Suppressor macrophage treated with lipopolysaccharide for 4 hours (primary cell): ENCODE measurements at places on chromosomes 12 and 14.

DNA sequence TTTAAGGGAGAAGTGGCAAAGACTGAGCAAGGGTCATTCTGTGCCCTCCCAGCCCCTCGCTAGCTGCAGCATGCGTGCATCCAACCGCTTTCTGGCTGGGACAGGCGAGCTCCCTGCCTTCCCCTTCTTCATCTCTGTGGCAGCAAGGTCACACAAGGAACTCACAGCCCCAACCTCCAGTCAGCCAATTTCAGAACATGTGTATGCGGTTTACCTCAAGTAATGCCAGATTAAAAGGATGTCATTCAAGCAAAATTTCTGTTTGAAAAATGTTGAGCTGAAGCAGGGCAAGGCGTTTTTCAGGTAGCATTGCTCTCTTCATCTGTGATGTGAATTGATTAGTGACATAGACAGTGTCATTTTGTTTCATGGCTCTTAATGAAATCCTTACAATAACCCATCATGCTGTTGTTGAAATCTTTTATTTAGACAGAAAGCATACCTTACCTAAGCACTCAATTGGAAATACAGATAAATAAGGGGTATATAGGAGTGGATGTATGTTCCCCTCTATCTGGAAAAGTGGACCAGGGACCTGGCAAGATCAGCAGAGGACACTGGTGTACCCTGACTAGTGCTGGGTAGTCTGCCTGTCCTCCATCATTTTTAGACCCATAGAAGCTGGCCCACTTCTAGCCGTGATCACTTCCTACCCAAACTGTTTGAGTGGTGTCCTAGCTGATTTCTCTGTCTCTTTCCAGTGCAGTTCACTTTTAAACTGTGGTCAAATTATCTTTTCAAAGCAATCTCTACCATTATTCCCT lies 82.8 kb upstream of the NEDD1 start:
- DNase-seq = no peak

- no peak for DNase-seq
Measured at GRCh38 chr14:100634026-100634425, 46.8 kb upstream of the BEGAIN start.

DNA sequence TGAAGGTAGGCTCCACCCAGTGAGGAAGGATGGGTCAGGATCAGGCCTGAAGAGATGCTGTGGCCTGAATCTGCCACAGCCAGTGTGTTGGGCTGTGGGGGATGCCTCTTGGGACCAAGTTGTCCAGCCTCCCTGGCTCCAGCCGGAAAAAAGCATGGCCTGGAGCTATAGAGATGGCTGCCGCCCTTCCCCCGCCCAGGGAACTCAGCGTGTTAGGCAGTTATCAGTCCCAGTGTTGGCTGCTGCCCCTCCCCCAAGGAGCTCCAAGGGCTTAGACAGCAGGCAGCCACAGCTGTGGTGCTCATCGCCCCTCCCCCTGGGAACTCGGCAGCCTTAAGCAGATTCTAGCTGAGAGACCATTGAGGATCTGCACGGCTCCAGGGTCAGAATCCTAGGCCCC lies 158.0 kb downstream of the CAPZA3 start:
- no peak for DNase-seq

- peak; percentile 53 for DNase-seq
Measured at GRCh38 chr12:42135259-42135814, 9.3 kb downstream of the GXYLT1 start.

DNA sequence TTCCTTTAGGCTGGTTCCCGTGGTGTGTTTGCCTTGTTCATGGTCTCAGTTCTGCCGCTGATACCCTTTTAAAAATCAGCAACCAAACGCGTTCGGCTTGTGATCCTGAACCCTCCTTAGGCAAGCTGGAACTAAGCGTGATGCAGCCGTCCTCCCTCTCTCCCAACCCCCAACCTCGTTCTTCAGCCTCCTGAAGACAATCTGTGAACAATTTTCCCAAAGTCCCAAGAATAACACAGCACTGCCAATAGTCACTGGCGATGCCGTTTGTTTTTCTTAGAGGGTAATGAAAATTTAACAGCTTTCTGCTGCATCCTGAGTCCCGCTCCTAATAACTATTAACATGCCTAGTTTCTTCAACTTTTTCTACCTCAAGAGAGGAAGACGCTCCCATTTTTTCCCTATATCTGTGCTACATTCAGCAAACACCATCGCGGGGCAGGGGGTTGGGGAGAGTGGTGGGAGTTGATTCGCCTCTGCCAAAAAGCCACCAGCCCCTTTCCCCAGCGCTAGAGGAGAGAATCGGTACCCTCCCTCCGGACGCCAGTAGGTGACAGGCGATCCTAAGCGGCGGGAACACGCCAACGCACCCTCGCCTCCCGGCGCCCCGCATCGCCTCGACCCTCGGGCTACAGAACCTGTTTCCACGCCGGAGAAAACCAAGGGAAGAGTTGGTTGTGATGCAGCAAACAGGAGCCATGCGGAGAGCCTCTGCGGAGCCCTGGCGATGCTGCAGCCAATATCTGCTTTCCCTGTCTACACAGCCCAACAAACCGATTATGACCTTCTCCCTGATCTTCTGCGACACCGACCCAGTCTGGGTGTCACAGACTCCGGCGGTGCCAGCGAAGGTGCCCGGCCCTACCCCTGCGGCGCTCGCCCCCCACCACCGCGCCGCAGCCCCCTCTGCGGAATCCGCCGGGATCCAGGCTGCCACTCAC lies 752 bp downstream of the PRICKLE1 start:
- DNase-seq = peak; percentile 24

DNA sequence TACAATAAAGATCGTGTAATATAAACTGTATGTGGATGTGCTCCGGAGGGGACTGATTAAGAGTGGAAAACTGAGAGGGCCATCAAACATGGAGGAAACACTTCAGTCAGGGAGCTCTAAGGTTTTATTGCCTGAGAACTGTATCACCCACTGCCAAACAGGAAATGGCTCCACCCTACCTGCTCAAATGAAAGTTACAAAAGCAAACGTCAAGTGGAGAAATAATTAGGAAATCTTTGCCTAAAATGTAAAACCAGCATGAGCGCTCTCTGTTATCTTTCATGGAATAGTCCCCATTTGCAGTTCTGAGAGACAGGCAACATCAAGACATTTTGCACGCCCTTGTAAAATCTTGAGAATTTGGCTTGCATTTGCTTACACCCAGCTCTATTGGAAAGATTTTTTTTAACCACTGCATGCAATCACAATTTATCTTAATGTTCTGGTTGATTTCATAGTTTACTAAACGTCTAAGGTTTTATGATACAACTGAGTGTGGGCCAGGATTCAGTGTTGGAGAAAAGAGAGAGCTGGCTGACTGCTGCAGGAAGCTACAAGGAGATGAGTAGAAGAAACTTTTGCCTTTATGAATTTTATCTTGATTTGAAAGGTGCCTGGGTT lies 344.0 kb upstream of the PRICKLE1 start:
- no peak for DNase-seq

- DNase-seq = peak; percentile 68
Measured at GRCh38 chr12:108635201-108635996, 1.7 kb upstream of the SELPLG start.

DNA sequence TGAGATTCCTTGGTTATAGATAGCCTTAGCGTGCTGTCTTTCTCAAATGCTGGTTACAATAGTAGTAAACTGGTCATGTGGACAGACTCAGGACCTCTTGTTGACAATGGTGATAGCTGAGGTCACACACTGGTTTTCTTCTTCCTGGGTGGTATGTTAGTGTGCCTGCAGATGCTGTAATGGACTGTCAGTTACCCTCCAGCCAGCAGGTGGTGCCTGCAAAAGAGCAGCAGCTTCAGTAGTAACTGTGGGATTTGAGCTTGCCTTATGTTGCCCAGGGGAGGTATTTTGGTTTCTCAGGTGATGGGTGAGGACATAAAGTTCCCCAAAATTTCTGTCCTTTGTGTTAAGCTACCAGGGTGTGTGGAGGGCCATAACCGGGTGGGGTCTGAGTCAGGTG lies 33.7 kb upstream of the SCAF11 start:
- no peak for DNase-seq

DNA sequence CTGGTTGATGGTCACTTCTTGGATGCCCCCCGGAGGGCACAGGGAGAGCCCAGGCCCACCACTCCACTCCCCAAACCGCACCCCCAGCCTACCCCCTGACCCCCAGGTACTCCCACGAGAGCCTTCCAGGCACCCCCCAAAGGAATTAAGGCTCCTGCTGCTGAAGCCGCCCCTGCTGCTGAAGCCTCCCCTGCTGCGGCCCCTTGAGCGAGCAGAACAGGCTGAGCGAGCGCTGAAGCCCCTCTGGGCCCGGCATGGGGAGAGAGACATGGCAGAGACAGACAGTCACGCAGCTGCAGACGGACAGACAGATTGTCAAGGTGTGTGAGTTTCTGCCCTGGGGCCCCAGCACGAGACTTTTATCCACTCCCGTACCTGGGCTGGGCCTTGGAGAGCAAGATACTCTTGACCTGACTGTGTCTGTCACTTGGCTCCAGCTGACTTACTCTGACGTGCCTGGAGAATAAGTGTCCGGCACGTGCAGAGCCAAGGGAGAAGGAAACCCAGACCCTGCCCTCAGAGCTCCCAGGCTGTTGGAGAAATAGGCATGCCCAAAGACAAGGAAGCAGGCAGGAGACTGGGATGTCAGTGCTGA lies at the start of gene KRT78:
Gene KRT78 (minus strand): TSS at position 334 of the 595 bp plus-strand sequence. CDS start 64 bp downstream, at position 270.
- DNase-seq = no peak

DNA sequence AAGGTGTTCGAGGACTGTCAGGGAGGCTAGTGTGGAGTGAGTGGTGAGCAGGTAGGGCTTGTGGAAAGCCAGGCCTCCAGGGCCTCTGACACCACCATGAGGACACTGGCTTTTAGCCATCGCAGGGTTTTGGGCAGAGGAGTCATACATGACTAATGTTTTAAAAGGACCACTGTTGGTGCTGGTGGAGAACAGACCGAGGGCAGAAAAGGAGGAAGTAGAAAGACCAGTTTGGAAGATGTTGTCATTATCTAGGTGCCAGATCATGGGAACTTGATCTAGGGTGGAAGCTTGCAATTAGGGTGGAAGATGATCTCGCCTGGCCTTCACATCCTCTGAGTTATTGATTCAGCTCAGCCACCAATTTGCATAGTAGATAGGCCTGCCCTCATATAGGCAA lies 144.2 kb downstream of the C12orf75 start:
- peak; percentile 2 for DNase-seq

GRCh38 chr12:45439039-45439438 lies 223.1 kb downstream of the ANO6 start:
- DNase-seq = peak; percentile 44

- DNase-seq = peak; percentile 73
Measured at GRCh38 chr12:22684140-22685118, 59.5 kb downstream of the ETNK1 start.

GRCh38 chr12:94980577-94980976 lies 22.9 kb downstream of the NDUFA12 start:
- DNase-seq = no peak

- no peak for DNase-seq
Measured at GRCh38 chr14:89017417-89017816, 193.0 kb downstream of the TTC8 start.

- peak; percentile 74 for DNase-seq
Measured at GRCh38 chr14:103123634-103124500, 606 bp downstream of the TNFAIP2 start.

- no peak for DNase-seq
Measured at GRCh38 chr14:32669391-32669790, 269.3 kb upstream of the NPAS3 start.

DNA sequence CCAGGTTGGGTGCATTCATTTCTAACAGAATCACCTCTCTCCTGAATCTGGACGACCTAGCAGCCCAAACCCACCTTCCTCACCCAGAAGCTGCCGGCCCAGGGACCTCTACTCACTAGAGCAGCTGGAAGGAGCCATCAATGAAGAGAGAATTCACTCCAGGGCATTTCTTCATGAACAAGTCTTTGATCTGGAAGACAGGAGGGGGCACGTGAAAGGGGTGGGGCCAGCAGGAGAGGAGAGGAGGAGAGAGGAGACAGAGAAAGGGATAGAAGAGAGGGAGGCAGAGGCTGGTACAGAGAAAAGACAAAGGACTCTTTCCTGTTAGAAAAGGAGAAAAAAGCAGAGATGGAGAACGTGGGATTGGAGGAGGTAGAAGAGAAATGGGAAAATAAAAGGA lies 39.8 kb downstream of the TRPV4 start:
- no peak for DNase-seq

GRCh38 chr12:14952299-14952921 lies 9.0 kb downstream of the ARHGDIB start:
- peak; percentile 71 for DNase-seq

DNA sequence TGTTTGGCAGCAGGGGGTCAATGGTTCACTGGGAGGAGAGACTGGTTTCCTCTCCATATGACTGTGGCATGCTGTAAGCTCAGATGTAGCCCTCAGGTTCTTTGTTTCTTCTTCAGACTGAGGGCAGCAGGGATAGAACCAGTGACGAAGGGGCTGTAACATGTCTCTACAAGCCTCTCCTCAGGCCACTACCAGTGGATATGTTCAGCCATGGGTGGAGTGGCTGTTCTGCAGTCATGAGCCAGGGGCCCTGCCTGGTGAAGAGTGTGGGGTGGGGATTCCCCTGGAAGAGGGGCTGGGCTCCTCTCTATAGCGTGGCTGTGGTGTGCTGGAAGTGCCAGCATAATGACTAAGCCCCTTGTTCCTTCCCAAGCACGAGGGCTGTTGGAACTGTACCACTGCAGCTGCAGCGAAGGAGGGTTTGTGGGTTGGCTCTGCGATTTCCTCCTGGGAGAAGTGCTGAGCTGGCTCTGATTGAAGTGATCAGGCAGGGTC lies 55.8 kb downstream of the CMAS start:
- DNase-seq = peak; percentile 79

DNA sequence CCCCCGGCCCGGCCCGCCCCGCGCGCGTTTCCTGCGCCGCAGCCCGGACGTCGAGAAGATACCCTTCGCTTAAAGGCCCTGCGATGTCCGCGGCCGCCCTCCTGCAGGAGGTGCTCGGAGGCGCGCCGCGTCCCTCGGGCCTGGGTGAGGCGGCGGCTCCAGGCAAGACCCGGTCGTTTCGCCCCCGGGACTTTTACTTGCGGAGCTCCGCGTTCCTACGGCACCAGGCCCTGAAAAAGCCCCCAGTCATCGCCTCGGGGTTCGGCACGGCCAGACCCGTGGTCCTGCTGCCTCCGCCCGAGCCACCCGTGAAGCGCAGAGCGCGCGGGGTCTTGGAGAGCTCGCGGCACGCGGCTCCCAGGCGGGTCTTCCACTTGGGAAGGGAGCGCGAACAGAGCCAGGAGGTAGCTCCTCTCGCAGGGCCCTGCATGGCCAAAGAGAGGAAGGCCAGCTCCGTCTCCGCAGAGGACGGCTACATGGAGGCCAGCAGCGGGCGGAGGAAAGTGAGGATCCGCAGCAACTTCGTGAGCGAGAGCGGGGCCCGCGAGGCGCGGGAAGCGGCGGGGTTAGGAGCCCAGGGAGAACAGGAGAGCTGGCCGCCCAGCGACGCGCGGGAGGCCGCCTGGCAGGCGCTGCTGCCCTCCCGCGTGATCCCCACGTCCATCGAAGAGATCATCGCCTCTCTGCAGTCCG lies 26.9 kb downstream of the TTC6 start:
- no peak for DNase-seq

DNA sequence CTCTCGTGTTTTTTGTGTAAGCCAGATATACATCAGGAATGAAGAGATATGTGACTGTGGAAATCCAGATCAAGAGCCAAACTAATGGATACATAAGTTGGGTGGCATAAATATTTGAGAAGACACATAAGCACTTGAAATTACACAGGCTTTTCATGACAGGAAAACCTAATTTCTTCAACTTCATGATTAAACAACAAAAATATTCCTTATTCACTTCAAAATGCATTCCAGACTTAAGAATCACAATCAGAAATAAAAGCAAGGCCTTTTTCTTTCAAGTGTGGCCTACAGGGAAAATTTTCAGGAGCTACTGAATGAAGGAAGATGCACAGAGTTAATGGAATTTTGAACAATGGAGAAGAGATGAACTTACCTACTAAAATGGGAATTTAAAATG lies 515.6 kb downstream of the FOXG1 start:
- DNase-seq = no peak

- no peak for DNase-seq
Measured at GRCh38 chr12:90111791-90112580, 403.3 kb upstream of the ATP2B1 start.
